ENCODE measurements at places on chromosomes 16 and 17.

DNA sequence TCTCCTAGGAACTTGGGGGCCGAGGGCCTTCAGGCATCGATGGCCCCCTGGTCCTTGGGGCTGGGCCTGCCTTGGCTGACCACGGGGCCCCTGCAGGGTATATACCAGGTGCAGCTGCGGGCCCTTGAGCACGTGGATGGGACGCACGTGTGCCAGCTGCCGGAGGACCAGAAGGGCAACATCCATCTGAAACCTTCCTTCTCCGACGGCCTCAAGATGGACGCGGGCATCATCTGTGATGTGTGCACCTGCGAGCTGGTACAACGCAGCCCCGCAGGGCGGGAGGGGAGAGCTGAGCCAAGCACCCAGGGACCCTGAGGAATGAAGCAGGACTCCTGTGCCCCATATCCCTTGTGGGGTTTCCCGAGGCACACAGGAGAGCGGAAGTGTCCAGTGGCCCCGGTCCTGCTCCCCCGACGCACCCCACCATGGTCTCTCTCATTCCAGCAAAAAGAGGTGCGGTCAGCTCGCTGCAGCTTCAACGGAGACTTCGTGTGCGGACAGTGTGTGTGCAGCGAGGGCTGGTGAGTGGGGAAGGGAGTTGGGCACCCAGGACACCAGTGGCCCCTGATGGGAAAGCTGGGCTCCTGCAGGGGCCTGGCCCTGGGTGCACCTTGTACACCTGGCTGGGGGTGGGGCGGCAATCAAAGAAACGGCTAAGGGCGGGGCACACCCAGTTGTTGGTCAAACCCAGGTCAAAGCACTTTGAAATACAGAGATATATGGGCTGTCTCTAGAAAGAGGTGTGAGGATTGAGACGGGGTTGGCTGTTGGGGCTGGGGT lies 10.6 kb downstream of the ITGB4 start:
- DNase-seq = no peak

DNA sequence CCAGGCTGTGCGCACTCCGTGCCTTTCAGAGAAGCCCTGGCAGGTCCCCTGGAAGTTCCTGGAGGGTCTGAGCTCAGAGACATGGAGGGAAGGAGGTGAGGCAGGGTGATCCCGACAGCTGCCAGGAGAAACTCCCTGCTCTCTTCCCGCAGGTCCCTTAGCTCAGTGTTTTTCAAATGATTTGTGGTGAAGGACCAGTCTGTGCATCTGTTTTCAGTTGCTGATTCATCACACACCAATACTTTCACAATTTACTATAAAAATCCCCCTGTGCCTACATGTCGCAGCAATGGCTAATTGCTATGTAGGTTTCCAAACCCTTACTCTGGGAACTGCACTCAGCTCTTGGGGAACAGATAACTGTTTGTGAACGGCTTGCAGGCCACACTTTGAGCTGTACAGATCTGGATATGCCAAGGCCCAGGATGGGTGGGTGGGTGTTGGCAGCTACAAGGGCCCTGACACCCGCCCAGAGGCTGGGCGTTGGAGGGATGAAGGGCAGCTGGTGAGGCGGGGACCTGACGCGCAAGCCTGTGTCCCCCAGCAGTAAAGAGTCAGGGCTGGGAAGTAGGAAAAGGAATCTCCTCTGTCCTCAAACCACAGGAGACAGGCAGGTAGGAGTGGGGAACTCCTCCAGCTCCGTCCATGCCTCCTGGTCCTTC lies 20.5 kb upstream of the EMP2 start:
- peak; percentile 40 for DNase-seq

DNA sequence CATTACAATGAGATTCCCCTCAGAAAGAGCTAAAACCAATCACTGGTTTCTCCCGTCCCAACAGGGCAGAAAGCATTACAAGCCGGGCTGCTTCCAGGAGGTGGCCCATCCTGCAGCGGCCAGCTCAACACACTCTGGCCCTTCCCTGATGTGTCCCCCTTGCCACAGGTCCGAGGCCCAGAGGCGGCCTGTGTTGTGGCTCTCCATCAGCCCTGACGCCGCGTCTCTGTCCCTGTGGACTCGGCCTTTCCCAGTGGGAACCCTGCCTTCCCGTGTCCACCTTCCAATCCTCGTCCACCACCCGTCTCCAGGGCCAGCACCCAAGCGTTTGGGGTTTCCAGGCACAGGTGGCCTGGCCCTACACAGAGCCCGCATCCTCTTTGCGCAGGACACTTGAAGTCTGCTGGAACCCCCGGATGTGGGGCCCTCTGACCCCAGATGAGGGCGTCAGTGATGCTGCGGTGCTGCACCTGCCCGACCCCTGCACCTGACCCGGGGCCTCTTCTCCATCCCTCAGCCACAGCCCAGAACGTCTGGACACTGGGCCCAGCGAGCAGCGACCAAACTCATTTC lies 21.1 kb downstream of the RAB40B start:
- DNase-seq = no peak

DNA sequence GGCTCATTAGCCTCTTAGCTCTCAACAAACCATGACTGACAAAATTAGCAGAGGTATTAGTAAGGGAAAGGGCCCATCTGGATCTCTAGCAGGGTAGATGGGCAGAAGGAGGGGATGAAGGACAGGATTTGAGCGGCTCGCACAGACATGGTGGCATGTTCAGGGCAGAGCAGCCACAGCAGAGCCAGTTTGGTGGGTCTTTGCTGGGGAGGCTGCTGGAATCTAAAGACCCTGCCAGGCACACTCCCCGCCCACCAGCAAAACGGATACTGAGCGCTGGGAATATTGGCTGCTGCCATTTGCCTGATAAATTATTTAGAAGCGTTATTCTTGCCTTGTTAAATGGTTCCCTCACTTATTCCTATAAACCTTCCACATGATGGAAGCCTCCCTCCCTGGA lies 20.7 kb upstream of the NAT9 start:
- DNase-seq = no peak

DNA sequence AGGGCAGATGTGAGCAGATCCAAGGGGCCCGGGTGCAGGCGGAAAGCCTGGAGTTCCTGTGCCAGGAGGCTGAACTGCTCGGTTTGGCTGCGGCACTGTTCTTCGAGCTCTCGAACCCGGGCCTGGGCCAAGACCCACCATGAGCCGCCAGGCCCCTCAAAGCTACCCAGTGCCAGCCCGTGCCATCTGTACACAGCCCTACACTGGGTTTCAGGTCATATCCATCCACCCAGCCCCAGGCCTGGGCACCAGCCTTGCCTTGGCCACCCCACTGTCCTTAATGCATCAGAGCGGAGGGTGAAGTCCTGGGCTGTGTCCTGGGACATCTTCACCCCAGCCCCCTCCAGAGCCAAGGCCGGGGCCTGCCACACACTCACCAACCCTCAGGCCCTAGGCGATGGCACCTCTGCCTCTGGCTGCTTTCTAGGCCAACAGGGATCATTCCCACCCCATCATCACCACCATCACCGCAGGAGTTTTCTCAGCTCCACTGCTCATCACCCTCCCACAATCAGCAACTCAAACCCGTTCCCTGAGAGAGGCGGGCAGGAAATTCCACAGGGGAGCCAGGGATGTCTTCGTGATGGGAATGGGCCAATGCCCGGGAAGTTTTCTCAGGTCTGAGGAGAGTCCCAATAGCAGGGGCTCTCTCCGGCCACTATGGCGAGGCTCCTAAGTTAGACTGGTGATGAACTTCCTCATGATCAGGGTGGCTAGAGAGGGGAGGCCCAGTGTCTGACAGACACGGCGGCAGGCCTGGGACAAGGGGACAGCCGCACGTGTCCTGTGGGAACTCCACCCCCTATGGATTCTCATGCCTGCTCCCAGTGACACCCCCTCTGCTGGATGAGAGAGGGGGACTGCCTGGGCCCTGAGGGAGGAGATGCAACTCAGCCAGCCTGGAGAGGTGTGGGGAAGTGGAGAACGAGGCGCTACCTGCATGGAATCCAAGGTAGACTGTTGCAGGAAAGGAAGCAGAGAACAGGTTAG lies 9.1 kb downstream of the TSPOAP1 start:
- DNase-seq = no peak

DNA sequence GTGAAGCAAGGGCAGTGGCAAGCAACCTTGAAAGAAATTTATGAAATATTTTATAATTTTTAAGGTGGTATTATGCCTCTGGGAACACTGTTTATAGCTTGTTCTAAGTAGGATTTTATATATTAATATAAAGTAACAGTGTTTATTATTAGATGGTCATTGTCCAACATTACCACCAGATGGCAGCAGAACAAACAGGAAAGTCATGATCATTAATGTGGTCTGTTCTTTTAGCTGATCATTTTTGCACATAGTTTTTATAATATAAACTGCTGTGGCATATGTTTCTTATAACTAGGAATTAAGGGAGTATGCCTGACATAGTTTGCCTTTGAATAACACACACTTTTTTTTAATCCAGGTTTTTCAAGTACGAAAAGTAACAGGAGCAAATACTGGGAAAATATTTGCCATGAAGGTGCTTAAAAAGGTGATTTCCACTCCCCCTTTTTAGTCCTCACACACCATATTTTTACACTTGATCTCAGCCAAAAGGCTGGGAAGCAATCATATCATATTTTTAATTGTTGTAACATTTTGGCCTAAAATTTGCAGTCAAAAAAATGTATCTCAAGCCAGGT lies 21.4 kb downstream of the RPS6KB1 start:
- DNase-seq = peak; percentile 16

DNA sequence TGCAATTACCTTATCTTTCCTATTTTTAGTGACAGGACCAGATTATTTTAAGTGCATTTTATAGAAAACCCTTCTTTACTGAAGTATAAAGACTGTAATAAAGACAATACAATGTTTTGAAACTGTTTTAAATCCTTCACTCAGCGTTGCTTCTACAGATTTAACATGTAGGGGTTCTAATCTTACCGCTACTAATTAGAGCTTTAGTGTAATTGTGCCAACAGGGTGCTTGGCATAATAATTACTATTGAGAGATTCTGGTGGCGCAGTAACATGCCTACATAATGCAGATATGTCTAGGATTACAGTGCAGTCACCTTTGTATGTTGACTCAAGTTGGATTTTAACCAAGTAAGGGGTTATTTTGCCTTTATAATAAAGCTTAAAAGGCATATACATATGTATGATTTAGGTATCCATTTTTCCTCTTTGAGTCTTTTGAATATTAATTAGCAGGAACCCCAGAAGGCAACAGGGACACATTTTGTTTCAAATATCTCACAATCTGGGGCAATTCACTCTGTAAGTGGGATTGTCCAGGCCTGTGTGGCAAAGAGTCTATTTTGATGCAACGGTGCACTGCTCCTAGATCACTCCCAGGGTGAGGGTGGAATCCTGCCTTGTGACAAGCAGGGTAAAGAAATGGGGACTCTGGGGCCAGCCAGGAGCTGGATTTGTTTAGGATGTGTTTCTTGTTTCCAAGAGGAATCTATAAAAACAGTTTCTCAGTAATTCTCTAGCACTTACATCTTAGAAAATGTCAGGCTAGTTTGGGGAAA lies 604.7 kb upstream of the SALL1 start:
- no peak for DNase-seq

GRCh38 chr17:28706471-28707338 lies 5.0 kb downstream of the PROCA1 start:
- DNase-seq = no peak

- DNase-seq = no peak
Measured at GRCh38 chr17:83180264-83180995, 101.0 kb downstream of the METRNL start.

DNA sequence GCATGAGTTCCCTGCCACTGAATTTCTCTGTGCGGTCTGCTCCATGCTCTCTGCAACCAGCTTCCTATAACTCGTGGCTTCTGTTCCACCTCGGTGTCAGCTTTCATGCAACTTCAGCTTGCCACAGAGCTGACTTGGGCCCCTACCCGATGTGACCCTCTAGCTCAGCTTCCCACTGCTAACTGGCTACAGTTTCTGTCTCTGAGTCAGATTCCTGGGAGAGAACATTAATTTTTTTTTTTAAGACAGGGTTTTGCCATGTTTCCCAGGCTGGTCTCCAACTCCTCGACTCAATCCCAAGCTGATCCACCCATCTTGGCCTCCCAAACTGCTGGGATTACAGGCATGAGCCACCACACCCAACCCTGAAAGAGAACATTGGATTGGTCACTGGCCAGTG lies 35.5 kb upstream of the PSMD7 start:
- DNase-seq = no peak

DNA sequence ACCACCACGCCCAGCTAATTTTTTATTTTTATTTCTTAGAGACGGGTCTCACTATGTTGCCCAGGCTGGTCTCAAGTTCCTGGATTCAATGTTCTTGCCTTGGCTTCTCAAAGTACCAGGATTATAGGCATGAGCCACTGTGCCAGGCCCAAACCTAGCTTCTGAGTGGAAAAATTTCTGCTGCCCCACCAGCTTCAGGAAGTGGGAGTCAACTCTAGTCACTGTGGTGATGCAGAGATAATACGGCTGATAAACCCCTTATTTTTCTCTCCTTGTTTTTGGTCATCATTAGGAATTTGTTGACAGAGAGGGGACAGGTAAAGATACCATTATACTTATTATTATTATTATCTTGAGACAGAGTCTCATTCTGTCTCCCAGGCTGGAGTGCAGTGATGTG lies 27.8 kb upstream of the PHOSPHO1 start:
- no peak for DNase-seq

GRCh38 chr16:49015225-49015592 lies 266.4 kb downstream of the CBLN1 start:
- DNase-seq = peak; percentile 11

DNA sequence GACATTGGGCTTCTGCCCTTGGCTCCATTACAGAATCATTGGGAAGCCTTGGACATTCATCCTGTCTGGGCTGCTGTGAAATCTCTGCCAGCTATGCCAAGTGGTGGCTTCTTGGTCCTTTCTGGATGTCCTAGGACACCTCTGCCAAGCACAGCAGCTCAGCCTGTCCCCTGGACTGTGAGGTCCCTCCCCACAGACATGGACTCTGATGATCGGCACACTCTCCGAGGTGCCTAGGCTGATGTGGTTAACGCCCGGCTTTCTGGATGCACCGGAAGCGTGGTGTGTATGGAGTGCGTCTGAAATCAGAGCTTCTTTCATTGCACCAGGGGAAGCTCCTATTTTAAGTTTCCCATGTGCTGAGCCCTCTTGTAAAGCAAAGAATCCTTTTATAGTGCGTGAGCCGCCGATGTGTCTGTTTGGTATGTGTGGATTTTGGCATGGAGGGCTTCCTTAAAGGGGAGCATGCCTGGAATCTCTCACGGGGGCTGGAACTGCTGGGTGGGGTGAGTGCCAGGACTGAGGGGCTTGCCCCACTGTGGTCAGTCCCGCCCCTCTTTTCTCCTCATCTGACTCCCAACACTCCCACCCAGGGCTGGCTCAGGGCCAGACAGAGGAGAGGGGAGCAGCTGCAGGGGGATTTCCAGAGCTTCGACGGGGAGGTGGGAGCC lies 7.0 kb upstream of the ARHGAP23 start:
- peak; percentile 55 for DNase-seq

Measured in NCI-H524 (cell line).